ENCODE measurements at places on chromosomes 2 and 18.
A peak's percentile ranks its signal among the peaks of the same experiment; 100 is the strongest.

DNA sequence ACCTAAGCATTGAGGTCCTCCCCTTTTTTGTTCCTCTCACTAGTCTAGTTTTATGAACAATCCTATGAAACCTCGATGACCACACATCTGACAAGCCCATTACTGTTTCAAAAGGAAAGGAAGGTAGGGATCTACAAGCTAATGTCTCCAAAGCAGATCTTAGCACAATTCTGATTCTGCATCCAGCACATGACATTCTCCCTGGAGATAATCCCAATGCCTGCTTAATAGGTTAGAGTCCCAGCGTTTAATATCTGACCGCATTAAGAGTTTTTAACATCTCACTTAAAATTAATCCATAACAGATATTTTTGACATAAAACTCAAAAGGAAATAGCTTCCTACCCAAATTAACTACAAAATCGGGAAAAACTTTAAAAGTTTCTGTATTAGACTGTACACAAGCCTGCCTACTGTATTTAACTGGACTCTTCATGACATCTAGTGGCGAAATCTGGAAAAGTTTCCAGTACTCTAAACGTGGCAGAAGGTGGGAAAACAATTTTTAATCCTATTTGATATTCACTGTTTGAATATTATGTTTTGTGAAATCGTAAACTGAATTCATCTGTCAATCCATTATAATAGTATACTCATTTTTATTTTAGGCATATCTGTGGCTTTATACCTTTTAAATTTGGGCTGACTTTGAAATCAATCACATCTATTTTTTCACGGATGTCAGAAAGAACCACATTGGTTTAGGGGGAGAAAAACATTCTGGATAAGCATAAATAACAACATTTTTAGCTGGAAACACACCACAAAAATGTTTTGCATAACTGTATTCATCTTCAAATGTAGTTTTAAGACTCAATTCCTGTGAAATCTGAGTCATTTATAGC lies 62.4 kb downstream of the TXNL1 start:
- DNase-seq = peak; percentile 28

DNA sequence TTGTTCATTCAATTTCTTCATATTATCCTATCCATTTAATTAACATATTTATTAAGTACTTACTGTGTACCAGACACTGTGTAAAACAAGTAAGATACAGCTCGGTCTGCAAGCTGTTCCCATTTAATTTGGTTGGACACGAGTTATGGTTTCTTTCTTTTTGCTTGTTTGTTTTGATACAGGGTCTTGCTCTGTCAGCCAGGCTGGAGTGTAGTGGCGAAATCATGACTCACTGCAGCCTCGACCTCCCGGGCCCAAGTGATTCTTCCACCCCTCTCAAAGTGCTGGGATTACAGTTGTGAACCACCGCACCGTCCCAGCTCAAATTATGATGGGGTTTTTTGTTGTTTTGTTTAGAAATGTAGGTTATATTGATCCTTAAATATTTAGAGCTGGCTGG lies 9.0 kb downstream of the CYBRD1 start:
- peak; percentile 48 for DNase-seq

DNA sequence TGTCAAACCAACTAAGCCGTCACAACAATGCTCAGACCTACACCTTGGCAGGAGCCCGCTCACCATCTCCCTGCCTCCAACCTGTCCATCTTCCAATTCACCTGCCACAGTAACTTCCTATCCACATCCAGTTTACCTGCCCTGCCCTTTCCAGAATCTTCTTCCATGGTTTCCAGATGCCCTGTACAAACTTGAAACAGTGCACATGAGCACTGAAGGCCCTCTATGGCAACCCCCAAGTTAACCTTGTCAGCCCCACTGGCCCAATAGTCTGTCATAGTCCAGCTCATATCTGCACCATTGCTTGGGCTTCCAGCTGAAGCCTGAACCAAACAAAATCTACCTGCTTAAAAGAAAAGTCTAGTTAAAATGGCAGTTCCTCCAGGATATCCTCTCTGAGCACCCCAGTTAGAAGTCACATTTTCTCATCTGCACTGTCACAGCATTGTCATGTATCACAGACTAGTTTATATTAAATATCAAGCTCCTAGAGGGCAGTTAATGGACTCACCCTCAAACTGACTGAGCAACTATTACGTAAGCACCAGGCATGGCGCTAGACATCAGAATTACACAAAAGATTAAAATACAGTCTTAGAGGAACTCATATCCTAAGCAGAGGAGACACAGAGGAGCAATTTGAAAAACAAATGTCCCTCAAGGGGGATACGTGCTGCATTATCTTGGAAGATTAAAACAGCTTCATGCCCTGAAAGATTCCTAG lies 11.6 kb downstream of the NFE2L2 start:
- DNase-seq = no peak

DNA sequence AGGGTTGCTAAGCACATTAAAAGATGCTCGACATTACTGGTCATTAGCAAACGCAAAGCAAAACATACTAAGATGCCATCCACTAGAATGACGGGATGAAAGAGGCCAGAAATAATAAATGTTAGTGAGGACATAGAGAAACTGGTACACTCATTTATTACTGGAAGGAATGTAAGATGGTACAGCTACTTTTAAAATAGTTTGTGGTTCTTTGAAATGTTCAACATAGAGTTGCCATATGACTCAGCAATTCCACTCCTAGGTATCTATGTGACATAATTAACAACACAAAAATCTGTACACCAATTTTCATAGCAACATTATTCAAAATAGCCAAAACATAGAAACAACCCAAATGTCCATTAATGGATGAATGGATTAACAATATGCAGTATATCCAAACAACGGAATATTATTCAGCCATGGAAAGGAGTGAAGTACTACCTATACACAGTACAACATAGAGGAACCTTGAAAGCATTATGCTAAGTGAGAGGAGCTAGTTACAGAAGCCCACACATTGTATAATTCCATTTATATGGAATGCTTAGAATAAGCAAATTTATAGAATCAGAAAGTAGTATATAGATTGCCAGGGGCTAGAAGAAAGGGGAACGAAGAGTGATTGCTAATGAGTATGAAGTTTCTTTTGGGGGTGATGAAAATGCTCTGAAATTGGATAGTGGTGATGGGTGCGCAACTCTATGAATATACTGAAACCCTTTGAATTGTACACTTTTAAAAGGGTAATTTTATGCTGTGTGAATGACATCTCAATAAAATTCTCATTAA lies 61.9 kb upstream of the IL1R1 start:
- no peak for DNase-seq

GRCh38 chr2:205769495-205769850 lies 87.2 kb downstream of the NRP2 start:
- DNase-seq = peak; percentile 68

- DNase-seq = peak; percentile 30
Observed at GRCh38 chr2:27407798-27408491, 1.4 kb downstream of the PPM1G start.

DNA sequence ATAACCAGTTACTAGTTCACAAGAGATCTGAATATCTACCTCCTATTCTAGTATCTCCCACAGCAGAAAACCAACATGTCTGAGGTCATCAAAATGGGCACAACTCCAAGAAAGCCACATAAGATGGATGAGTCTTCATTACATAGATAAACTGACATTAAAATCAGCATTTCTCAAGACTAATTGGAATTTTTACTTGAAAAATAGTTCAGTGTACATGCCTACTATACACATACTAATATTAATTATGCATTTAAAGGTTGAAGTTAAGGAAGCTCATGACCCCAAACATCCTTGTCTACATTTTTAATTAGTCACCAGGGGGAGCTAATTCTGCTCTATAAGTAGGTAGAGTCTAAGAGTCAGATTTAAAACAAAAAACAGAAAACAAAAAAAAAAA lies 41.9 kb downstream of the ZNF521 start:
- DNase-seq = peak; percentile 50

DNA sequence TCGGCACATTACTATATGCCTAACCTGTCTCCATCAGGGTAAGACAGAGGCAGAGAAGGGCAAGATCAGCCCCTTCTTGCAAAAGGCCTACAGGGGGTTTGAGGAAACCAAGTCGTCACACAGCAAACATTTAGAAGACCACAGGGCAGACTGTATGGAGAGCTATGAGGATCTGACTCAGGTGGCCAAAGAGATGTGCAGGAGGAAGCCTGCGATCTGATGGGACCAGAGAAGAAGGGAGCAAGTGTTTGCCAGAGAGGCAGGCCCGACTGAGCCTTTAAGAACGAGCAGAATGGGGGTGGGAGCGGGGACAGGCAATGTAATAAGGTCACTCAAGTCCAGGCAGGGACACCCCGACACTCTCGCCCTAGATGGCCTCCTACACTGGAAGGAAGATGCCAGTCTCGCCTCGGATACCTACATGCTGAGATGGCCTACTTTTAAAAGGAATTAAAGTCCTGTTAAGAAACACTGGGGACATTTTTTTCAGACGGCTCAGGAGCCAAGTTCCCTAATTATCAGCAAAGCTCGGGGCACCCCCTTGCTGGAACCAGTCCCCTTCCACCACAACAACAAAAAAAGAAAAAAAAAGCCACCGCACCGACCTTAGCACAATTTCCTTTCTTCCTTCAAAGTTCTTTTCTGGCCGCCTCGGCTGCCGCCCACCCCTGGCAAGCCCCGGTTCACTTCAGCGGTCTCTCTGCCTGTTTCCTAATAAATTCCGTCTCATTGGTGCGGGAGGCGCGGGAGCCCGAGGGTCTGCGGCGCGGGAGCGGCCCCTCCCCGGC lies 1.5 kb downstream of the SFXN5 start:
- DNase-seq = no peak

DNA sequence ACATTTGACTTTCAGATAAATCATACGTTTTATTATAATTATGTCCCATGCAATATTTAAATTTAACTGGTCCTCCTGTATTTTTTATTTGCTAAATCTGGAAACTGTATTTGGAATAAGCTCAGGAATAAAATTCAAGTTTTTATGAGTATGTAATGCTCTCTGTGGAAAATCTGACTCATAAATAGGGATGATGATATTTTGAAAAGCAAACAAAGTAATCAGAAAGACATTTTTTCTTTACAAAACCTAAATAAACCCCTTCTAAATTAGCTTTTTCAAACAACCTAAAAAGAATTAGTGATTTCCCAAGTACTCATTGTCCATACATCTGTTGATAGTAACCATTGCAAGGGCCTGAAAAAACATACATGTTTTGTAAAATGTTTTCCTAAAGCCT lies 41.1 kb downstream of the ASB1 start:
- no peak for DNase-seq

DNA sequence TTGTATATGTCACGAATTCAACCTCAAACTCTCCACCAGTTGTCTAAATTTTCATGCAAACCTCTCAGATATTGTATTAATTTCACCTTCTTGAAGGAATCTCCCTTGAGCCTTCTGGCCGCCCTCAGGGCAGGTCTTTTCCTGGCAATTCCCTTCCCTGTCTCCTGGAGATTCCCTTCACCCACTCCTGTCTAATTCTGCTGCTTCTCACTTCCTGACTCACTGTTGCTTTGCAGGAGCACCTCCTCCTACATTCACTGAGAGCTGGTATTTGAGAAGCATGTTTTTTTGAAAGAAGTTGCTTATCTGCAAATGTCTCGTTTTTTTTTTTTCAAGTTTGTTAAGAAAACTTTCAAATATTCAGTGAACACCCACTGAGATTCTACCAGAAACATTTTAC lies 79.9 kb upstream of the OTOS start:
- peak; percentile 53 for DNase-seq

DNA sequence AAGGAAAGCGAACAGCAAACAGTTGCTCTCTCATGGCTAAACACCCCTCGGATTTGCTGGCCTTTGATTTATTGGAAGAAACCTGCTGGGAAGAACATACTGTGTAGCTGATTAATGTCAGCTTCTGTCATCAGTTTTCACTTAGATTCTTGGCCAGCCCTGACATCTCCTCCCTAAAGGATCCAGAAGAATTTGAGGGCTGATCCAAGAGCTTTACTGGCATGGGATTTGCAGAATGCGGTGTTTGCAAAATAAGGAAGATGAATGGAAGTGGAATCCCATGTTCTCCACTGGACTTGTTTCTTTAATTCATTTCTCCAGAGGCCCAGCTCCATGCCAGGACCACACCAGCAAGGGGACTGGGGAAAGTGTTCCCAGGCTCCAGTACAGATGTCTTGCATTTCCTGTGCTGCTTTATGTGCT lies 80.5 kb downstream of the RDH14 start:
- DNase-seq = no peak

DNA sequence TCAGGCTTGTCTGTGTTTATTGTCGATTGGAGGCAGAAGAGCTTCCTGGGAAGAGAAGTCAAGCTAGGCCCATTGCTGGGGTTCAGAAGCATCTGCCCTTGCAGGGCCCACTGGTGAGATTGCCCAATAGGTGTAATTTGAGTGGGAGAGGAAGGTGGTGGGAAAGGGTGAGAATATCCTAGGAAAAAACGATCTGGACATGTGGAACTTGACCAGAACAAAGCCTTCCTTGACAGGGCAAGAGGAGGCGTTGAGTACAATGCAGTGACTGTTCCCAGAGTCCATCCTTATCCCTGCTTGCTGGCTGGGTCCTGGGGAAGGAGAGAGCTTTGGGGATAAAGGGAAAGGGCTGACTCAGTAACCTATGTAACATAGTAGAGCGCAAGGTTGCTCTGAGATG lies 27.1 kb downstream of the NABP1 start:
- DNase-seq = no peak

GRCh38 chr2:223993634-223994232 lies 36.5 kb downstream of the MRPL44 start:
- DNase-seq = peak; percentile 79

DNA sequence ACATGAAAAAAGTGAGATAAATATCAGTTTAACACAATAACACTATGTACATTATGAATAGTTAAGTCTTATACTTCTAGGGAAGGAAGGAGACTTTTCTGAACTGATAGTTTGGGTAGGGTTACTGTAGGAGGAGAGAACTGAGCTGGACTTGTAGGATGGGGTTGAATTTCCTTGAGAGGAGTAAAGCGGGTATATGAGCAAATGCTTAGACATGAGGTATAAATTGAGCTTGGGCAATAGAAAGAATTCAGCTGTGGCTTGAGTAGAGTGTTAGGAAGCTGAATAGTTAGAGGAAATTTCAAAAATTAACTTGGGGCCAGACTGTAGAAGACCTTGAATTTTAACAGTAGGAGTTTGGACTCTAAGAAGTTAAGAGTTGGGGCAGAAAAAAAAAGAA lies 45.1 kb downstream of the LCLAT1 start:
- no peak for DNase-seq

GRCh38 chr2:69145204-69145603 lies 132.2 kb downstream of the ANTXR1 start:
- DNase-seq = no peak

DNA sequence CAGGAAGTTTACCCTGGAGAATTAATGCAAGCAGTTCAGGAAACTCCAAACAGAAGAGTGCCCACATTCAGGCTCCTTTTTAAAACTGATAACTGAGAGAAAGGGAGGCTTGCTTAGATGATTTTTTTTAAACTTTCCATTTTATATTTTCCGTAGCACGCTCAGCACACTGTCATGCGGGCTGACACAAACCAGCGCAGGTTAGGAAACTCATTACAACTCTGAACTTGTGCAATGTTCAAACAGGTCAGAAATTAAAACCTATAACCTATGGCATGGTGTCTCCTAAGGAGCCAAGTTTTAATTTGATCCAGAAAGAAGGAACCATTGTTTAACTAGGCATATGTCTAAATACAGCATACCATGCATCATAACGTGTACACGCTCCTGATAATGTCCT lies 117.7 kb upstream of the SMIM21 start:
- DNase-seq = no peak

GRCh38 chr18:61025596-61025995 lies 307.6 kb upstream of the CDH20 start:
- no peak for DNase-seq

GRCh38 chr2:64166212-64166611 lies 22.0 kb upstream of the PELI1 start:
- DNase-seq = no peak
